ENCODE measurements at places on chromosomes 7 and 10.
A peak's percentile ranks its signal among the peaks of the same experiment; 100 is the strongest.

DNA sequence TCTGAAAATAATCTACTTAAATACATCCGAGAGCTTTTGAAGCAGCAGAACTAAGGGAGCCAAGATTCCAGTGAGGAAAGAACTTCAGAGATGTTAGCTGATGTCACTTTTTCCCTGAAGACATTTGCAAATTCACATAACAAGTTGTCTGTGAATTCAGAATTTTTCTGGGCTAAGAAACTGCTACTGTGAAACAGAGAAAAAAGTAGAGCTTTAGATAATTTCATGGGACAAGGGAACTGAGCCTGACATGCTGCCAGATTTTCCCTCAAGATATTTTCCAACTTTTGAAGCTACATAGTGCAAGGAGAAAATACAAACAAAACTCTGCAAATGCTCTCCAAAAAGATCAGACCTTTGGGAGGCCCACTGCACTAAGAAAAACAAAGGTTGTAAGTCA lies 484.2 kb downstream of the ANKRD7 start:
- DNase-seq = no peak

GRCh38 chr10:130727766-130728490 lies 583.6 kb downstream of the TCERG1L start:
- DNase-seq = no peak

GRCh38 chr10:28478646-28479045 lies 54.3 kb upstream of the WAC start:
- DNase-seq = no peak

GRCh38 chr7:143393267-143394041 lies 12.3 kb downstream of the ZYX start:
- no peak for DNase-seq

- DNase-seq = no peak
Observed at GRCh38 chr7:66013938-66014337, 31.9 kb upstream of the GUSB start.

DNA sequence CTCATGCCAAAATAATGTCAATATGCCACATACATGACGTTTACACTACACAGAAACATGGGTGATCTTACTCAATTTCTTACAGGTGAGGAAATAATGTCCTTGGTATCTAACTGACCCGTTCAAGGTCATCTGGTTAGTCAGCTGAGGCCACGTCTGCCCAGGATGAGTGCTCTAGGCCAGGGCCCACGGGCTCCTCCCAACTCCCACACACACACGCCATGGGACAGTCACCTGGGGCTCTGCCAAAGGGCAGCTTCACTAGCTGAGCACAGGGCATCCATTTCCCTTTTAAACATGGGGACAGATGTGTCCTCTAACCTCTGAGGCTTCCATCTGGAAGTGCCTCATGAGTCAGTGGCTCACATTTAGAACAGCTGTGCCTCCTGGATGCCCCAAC lies 123.9 kb downstream of the TNS3 start:
- DNase-seq = peak; percentile 63

DNA sequence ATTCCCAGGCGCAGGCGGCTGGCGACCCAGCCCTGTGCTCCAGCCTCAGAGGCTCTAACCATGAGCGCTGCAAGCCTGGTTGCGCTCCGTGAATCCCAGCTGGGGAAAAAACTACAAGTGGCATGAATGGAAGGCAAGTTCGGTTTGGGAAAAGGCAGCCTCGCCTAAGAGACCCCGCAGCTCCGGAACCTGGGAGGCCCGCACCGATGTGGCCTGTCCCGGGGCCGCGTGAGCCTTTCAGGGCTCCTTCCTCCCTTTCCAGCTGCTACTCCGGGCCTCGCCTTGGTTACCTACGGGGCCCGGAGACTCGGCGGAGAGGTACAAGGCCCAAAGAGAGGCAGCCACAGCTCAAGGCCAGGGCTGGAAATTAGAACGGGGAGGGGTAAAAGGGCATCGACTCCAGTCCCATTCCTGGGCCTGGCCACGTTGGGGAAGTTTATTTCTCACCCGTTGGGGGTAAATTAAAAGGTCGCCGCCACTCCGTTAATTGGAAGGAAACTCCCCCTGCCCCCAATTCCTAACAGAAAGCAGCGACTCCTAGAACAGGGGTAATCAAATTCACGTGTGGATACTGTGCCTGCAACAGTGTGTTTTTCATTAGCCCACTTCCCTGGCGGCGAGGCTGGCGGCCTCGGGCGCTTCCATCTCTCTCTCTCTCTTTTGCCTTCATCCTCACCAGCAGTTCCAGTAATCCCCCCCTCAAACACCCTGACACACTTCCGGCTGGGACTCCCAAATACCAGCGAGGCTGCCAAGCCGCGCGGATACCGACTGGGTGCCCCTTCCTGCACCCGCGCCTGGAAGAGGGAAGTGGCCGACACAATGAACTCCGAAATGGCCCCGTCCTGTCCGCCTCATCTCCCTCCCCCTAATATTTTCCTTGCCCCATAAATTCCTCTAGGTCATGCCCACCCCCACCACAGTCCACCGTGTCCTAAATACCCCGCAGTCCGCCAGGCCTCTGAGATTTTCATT lies 1.5 kb upstream of the HOXA9 start:
- no peak for DNase-seq

DNA sequence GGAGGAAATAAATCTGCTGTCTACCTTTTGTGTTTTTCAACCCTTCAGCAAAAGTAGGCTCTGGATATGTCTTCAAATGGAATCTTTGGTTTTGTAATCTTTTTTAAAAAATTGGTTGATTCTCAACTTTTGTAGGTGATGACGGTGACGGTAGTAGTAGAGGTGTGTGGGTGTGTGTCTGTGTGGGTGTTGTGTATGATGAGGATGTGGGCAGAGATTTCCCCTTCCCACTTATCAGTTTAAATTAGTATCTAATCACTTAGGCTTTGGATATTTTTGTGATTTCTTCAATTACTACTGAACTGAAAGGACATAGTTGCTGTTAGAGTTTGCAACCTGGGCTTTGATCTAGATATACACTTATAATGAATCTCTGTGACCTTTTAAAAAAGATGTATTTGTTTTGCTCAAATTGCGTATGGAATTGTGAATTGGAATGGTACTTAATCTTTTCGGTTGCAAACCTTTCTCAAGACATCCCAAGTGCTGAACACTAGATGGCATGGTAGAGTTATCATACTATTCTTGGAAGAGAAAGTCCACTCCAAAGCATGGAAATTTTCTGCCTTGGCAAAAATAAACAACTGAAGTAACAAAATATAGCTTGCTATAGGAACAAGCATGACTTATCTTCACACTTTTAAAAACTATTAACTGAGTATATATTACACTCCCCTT lies 51.9 kb upstream of the A1CF start:
- no peak for DNase-seq

GRCh38 chr7:1975581-1975980 lies 257.2 kb downstream of the MAD1L1 start:
- no peak for DNase-seq

GRCh38 chr7:80699045-80699638 lies 60.7 kb downstream of the CD36 start:
- DNase-seq = no peak

GRCh38 chr10:60549686-60550085 lies 160.0 kb upstream of the ANK3 start:
- DNase-seq = no peak

DNA sequence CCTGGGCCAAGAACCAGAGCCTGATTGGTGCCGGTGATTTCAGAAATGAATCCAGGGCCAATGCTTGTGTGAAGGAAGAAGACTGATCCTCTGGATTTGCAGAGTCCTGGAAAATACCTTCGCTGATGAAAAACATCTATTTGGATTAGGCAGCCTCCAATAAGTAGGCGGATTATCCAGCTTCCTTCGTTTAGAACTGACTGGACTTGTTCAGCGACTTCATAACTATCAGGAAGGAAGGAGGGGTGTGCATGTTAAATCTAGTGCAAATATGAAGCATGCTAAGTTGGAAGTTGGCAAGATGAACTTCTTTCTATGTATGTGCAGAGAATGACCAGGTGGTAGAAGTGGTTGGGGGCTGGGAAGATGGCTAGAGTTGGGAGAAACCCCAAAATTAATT lies 41.0 kb downstream of the NKX2-3 start:
- DNase-seq = no peak

- DNase-seq = no peak
Observed at GRCh38 chr10:767211-767610, 77.7 kb upstream of the DIP2C start.

DNA sequence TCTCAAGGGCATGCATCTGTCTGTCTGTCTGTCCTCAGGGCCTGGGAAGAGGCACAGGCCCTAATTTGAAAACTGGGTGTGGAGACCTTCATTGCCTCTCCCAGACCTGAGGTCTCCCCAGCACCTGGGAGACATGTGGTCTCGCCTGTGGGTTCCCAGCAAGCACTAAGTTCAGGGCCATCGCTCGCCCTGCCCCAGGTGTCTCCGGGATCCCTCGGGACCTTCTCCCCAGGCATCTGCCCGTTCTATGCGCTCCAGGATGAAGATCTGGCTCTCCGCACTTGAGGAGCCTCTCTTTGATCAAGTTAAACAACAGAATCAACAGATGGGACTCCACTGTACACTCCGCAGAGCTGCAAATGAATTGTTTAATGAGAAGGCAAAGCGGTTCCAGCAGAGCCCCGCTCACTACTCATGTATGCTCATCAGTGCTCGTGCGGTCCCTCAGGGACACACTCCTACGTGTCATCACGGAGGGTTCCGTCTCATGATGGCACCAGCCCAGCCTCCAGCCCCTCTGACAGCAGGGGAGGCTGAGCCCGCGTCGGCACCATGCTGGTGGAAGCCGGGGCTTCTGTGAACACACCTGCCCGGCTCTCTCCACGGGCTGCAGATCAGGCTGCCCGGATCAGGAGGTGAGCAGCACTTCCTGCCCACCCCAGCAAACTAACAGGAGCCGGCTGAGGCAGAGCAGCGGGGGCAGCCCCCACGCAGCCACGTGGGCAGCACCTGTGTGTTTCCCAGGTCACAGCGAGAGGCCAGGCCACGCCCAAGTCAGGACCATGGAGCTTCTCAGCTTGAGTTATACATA lies 132.8 kb downstream of the TCERG1L start:
- no peak for DNase-seq

- no peak for DNase-seq
Observed at GRCh38 chr7:51123322-51124019, 193.1 kb downstream of the COBL start.

DNA sequence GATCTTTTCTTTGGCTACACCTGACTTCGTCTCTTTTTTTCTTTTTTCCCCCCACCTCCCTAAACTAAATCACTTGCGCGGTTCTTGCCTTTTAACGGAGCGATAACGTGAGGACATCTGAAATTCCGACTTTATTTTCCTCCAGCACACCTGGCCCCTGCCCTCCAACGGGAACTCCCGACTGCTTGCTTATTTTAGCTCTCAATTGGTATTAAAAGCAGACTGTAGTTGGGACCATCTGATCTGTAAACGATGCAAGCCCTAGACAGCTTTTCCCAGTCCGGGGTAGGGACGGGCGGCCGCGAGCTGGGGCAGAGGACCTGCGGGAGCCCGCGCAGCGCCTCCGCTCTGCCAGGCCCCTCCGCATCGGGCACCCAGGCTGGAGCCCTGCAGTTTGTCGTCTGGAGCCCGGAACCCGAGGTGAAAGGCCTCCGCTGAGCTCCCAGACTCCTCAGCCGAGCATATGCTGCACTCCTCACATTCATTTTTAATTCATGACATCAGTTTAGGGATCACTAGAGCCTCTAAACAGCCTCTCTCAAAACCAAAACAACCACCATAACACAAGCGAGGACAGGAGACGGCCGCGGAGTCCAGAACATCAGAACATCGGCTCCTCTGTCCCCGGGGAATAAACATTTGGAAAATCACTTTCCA lies 10.0 kb upstream of the EMX2 start:
- no peak for DNase-seq

- no peak for DNase-seq
Observed at GRCh38 chr10:42926843-42927242, 144.2 kb downstream of the BMS1 start.

DNA sequence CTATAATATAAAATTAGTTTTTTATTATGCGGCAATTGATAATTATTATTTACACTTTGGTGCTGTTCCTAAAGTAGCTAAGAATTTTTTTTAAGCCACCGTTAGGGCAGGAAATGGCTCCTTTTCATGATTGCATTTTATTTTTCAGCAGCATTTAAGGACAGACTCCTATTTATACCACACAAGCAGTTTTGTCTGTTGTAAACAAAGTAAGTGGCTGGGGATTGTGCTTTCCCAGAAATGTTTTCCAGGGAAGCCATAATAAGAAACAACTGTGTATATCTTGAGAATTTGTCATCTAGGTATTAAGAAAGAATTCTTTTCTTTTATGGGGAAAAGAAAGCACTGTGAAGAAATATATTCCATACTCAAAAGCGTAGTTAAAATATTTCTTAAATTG lies 232.0 kb downstream of the VTI1A start:
- no peak for DNase-seq

GRCh38 chr7:96410126-96410839 lies 88.4 kb upstream of the SLC25A13 start:
- no peak for DNase-seq

- DNase-seq = no peak
Observed at GRCh38 chr10:90111671-90112070, 410.3 kb downstream of the KIF20B start.

DNA sequence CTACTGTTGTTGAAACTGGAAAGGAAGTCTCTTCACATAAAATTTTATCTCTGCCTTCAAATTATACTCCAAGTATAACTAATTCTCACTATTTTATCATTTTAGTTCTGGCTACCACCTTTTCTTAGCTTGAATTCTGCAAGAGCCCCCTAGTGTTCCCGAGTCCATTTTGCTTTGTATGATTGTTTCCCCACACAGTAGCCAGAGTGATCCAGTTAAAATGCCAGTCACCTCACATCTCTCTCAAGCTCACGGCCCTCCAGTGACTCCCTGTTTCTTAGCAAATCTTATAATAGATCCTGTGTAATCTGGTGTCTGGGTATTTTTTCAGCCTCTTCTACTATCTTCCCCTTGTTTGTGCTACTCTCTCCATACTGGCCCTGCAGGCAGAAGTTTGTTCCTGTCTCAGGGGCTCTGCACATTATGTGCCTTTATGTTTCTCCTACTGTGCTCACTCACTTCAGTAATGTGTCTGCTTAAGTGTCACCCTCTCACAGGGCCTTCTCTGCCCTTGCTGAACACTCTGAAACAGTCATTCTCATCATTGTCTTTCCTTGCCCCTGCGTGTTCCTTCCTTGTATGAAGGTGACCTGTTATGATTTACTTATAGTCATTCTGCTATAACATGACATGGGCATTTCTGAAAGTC lies 8.9 kb downstream of the WAC start:
- no peak for DNase-seq

DNA sequence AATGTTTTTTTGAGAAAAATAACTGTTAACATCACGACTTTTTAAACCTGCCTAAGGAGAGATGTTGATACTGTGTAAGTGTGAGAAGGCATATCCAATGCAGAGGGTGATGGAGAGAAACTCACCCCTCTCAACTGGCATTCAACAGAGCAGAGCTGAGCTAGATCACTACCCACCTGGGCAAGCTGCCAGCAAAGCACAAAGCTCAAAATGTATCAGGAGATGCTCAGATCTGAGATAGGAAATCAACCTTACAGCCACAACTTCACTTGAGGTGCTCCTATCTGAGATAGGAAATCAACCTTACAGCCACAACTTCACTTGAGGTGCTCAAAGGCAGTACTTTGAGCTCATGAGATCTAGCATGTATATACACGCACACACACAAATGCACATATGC lies 151.5 kb upstream of the PDE1C start:
- DNase-seq = no peak

GRCh38 chr10:34299105-34299611 lies 515.9 kb downstream of the PARD3 start:
- DNase-seq = no peak

GRCh38 chr7:111025006-111025405 lies 65.9 kb upstream of the LRRN3 start:
- DNase-seq = no peak

All from tibial nerve (tissue), 4 donors.